BJ (cell line): ENCODE measurements at places on chromosomes 3 and 15.

DNA sequence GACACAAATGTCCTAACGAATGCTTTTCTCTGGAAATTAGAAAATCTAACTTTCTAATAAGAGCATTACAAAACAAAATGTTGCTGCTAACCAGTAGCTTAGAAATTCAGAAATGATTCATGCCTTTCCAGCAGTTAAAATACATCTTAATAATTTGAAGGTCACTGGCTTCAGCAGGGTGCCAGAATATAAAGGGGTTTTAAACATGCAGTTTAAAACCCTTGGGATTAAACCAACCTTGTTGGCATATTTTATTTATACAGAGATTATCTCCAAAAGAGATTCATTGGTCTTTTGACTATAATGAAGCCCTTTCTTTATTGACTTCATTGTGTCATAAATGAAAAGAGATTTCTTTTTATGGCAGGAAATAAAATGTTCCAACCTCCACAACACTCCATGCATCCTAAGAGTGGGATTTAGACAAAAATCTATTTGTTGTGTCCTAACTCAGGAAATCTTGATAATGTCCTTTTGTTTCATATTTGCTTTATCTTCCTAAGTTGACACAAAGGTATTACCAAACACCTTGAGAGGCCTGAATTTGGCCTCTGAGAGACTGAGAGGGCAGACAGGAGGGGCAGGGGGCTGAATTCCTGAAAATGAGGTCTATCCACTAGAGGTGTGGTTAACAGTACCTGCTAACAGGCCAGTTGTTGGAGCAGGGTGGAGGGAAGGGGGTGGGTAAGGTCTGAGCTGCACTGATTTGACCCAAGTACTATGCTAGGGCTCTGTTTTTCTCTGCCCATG, 124.4 kb downstream of the FEZF2 start:
- no peak for DNase-seq

DNA sequence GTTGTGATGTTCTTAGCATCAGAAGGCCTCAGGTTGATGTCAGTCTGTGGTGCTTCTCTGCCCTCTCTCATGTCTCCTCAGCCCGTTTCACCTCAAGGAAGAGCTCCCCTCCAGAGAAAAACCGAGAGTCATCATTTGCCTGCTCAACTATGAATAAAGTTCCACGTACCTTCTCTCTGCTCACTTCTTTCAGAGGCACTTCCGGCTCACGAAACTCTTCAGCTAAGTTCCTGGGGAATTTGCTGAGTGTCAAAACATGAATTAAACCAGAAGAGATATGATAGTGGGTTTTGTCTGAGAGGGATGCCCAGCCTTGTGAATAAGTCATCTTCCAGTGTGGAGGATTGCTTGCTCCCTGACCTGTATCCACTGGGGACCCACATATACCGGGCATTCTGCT, 37.7 kb downstream of the CCR4 start:
- DNase-seq, result no peak

DNA sequence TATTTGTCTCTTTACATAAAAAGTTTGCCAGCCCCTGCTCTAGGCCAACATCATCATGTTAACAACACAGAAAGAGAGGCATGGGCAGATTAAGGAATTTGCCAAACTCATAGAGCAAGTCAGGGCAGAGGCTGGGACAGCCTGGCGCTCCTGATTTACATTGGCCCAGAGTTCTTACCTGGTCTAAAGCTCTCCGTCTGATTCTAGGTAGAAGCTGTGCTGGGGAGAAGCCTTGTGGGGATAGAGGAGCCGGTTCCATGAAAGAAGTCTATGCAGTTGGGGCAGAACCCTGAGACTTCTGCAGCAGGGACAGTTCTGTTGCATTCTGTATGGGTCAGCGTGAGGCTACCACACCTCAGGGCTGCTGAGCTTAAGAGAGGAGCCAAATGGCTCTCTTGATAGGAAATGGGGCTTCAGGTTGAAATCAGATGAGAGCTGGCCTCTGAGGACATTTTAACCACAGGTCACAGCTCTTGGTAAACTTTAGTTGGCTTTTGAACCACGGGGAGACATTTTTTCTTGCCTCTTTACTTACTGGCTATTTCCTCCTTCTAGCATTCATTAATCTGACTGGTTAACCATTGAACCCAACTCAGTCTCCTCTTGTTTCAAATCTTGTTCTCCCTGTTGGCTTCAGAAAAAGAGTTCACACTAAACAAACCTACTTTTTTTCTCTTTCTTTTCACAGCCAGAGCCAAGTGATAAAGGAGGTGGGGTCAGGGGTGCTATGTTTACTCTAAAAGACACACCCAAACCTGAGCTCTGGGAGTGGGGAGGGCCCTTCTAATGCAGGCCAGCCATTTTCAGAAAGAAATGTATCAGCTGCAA, 250.7 kb downstream of the OPA1 start:
- no peak for DNase-seq

- DNase-seq, result no peak
Observed at GRCh38 chr3:189689625-189690024, 58.4 kb downstream of the TP63 start.

GRCh38 chr15:33913459-33913858, 54.8 kb upstream of the CHRM5 start:
- no peak for DNase-seq

DNA sequence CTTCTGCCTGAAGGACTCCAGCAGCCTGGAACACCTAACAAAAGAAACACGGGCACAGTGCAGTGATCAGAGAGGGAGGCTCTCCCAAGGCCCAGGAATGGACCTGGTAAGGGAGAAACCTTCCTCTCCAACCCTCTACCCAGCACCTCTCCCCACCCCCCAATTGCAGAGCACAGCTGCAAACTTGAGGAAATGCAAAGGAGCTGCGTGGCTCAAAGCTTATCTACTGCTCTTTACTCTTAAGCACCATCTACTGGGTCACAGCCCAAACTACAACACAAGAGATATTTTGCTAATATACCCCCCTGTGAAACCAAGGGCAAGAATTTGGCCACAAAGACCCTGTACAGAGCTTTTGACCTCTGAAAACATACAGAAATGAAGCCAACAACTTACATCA, 328.3 kb downstream of the OXSM start:
- no peak for DNase-seq

GRCh38 chr15:50046159-50046558, 72.9 kb downstream of the ATP8B4 start:
- no peak for DNase-seq

DNA sequence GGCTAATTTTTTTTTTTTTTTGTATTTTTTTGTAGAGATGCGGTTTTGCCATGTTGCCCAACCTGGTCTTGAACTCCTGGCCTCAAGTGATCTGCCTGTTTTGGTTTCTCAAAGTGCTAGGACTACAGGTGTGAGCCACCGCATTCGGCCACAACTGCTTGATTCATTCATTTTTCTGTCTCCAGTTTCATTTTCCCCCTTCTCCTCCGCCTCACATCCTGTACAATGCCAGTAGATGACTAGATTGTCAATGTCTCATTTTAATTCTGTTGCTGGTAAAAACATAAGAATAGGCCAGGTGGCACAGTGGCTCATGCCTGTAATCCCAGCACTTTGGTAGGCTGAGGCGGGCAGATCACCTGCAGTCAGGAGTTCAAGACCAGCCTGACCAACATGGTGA, 12.0 kb upstream of the ZNF592 start:
- no peak for DNase-seq

DNA sequence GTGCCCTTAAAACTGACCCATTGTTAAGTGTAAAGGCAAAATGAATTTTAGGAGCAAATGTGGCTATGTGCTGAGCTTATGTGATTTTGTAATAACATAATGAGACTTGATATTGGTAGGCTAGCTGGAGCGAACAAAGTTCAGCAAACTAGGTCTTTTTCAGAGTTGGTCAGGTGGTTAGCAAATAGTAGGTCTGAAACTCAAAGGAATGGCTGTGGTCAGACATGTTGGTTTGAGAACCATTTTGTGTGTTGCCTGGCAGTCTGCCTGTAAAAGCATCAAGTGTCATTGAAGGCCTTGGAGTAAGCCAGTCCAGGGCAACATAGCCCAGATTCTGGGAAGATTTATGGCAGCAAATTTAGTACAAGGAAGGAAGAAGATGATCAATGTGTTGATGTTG, 16.4 kb downstream of the FBXO22 start:
- DNase-seq, result no peak

- peak; percentile 20 for DNase-seq
Observed at GRCh38 chr3:168398371-168399025, 302.8 kb upstream of the GOLIM4 start.

GRCh38 chr3:116002235-116002634, 378.9 kb downstream of the GAP43 start:
- DNase-seq, result no peak

DNA sequence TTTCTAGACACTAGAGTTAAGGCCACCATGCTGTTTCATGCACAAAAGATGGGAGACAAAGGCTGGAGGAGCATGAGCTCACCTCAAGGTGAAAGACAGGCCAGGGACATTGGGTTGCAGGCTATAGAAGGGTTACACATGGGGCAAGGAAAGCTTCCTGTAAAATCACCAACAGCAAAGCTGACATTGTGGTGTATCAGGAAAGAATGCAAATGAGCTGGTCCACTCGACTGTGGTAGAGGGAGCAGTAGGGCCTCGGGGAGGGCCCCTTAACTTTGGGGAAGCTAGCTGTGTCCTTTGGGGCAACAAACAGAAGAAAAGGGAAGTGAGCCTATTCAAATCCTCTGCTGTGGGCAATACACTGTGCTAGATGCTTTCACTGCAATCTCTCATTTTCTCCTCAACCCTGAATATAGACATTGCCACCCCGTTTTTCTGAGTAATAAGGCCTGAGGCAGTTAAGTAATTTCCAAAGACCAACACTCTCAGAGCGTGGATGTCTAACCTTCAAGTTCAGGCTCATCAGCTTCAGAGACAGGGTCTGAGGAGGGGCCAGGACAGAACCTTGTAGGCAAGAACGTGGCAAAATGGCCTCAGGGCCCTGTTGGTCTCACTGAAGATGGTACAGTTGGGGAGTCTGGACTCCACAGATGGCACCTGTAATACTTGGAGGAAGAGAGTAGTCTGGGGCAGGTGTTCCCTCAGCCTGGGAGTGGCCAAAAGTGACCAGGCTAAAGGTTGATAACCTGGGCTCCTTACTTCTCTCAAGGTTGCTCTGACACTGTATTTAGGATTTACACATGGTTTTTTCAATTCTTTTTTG, 24.1 kb downstream of the CX3CR1 start:
- DNase-seq, result no peak

GRCh38 chr3:187952849-187953248, 201.1 kb upstream of the LPP start:
- no peak for DNase-seq

GRCh38 chr3:158808697-158809096, 6.8 kb downstream of the MFSD1 start:
- no peak for DNase-seq

DNA sequence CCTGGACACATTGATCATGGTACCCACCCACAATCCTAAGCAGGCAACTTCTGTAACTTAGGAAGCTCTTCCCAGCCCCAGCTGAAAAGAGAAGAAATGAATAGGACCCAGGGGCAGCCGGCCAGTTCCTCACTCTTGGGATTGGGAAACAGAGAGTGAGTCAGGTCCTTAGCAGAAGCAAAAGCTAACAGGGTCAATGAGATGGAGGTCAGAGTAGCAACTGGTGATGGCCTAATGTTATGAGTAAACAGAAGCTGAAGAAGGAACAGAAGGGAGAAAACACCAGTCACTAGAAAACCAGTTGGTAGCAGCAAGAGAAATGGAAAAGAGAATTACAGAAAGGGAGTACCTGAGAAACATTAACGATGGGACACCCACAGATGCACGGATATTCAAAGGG, 20.0 kb downstream of the RIOX2 start:
- no peak for DNase-seq

GRCh38 chr3:17052363-17052762, 167.6 kb downstream of the PLCL2 start:
- DNase-seq, result no peak

DNA sequence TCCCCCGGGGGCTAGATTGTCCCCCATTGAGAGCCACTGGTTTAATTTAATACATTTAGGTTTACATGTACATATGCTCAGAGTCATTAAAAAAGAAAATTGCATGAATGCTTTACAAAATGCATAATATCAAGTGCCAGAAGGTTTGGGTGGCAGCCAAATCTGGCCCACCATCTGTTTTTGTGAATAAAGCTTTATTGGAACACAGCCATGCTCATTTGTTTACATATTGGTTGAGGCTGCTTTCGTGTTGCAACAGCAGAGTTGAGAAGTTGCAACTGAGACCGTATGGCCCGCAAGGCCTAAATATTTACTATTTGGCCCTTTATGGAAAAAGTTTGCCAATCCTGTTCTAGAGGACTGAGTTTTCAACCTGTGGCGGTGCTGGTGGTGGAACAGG, 32.1 kb upstream of the RGMA start:
- no peak for DNase-seq

DNA sequence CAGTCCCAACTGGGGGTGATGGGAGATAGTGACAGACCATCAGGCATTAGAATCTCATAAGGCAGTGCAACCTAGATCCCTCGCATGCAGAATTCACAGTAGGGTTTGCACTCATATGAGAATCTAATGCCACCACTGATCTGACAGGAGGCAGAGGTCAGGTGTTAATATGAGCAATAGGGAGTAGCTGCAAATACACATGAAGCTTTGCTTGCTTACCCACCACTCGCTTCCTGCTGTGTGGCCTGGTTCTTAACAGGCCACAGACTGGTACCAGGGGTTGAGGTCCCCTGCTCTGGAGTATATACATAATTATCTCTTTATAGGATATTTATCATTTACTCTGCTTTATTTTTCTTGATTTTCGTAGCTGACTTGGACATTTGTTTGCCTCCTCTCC, 36.0 kb upstream of the ZMAT3 start:
- no peak for DNase-seq

- DNase-seq, result no peak
Observed at GRCh38 chr15:91887321-91887720, 33.8 kb downstream of the SLCO3A1 start.

GRCh38 chr15:62051166-62051565, 9.1 kb downstream of the VPS13C start:
- DNase-seq, result no peak

DNA sequence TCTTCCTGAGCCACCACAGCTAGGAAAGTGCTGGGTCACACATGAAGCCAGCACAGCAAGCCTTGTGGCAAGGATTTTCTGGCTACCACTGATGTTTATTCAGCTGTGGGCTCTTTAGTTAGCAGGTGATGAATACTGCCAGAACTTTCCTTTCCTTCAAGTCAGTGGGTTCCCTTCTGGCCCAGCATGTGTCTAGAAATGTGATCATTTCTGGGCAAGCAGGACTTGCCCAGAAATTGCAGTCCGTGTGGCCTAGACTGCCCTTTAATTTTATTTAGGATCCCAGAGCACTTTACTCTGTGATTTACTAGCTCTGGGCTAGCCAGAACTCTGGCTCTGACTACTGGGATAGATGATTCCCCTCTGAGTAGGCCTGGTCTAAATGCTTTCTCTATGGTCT, 397.5 kb downstream of the ZIC4 start:
- peak; percentile 32 for DNase-seq

DNA sequence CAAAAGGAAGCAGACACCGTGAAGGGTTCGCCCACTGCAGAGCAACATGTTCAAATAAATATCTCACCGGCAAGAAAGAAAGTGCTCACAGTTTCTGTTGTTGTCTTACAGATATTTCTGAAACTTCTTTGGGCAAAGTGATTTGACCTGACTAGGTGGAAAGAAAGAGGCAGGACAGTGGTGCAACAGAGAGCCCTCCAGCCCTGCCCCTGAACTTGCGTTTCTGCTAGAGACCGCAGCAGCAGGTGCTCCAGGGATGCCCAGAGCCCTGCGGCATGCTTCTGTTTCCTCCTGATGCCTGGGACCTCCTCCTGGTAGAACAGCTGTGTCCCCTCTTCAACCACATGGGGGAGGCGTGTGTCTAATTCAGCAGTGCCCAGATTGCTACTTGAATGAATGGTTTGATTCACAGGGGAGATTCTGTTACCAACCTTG, 123.4 kb downstream of the ATP10A start:
- DNase-seq, result no peak

GRCh38 chr15:75542386-75542797, 36.7 kb downstream of the PTPN9 start:
- no peak for DNase-seq
